ENCODE measurements at places on chromosomes 13 and 19.

GRCh38 chr13:36445891-36446351 lies 13.6 kb downstream of the CCNA1 start:
- no peak for DNase-seq

DNA sequence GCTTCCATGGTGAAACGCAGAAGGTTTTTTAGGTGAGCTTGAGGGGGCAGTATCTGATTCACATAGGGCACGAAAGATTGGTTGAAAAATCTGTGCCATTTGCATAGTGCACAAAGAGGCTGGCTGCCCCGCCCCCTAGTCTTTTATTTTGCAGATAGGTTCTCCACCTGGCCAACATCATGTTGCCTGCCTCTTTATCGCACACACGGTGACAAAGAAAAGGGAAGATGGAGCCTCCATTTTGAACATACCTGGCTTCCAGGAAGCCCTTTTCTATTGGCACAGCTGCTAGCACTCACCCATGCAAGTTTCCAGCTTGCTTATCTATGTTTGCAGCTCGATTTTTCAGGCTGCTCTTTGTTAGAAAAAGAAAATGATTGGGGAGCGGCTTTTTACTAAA lies 316.2 kb upstream of the KLHL1 start:
- DNase-seq = peak; percentile 45

- DNase-seq = no peak
Measured at GRCh38 chr19:13012690-13013608, 17.7 kb downstream of the NFIX start.

- DNase-seq = no peak
Measured at GRCh38 chr19:40623403-40624251, 22.5 kb downstream of the LTBP4 start.
